ENCODE measurements at places on chromosomes 5 and 9. TPM values are rescaled to one million over a fixed set of nuclear protein-coding genes. Genes with fewer than 3 reads are reported as not detected.

DNA sequence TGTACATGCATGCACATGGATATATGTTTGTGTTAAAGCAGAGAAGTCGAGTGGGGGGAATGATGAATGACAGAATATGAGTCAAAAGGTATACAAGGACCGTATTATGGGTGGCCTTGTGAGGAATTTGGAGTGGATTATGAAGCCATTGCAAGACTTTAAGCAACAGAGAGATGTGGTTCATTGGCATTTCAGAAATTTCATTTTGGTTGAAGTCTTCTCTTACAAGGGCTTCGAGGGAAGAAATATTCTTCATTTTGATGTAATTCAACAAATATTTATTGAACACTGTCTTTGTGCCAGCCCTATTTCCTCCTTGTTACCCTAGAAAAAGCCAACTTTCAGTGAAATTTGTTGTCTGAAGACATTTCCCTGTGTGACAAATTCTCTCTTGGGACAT is 83.9 kb upstream of the SLCO6A1 start:
- no peak for DNase-seq

GRCh38 chr9:114450833-114451706 is 54.2 kb downstream of the WHRN start:
- DNase-seq, result no peak

GRCh38 chr9:21028466-21028865 is 3.0 kb downstream of the HACD4 start:
- no peak for DNase-seq

CYSTM1 gene
- total RNA-seq, result 46.6 TPM

TRMO gene
- total RNA-seq, result 7.0 TPM

GHR gene
- total RNA-seq, result 11.4 TPM

MARVELD2 gene
- 0.56 TPM for total RNA-seq

SPEF2 gene
- 6.1 TPM for total RNA-seq

TSSK1B gene
- not detected for total RNA-seq
